ENCODE measurements at places on chromosomes 16 and 17.

GRCh38 chr17:5702951-5703510 is 118.7 kb upstream of the NLRP1 start:
- no peak for DNase-seq

GRCh38 chr17:70168044-70168976 is 1.0 kb upstream of the KCNJ2 start:
- no peak for DNase-seq

- no peak for DNase-seq
Measured at GRCh38 chr16:85162478-85163277, 50.4 kb upstream of the CIBAR2 start.

GRCh38 chr17:28547623-28548416 is 4.6 kb downstream of the UNC119 start:
- DNase-seq = peak; percentile 62

GRCh38 chr17:80948019-80948975 is 43.3 kb upstream of the CHMP6 start:
- no peak for DNase-seq

GRCh38 chr16:5188318-5188988 is 90.9 kb upstream of the EEF2KMT start:
- DNase-seq = no peak

DNA sequence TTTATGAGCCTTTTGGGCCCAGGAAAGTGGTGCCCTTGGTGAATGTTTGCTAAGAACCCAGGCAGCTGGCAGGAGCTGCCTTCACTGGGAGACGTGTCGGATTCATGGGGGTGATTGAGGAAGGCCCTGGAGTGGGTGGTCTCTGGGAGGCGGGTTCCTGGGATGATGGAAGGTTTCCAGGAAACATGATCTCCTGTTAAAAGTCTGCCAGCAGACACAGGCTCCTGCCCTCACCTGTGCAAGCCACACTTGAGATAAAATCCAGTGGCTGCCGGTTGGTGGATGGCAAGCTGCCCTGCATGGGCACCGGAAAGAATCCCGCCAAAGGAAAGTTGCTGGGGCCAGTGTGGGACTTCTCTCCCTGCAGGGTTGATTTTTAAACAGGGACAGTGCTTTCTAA is 189.0 kb upstream of the CIBAR2 start:
- no peak for DNase-seq

DNA sequence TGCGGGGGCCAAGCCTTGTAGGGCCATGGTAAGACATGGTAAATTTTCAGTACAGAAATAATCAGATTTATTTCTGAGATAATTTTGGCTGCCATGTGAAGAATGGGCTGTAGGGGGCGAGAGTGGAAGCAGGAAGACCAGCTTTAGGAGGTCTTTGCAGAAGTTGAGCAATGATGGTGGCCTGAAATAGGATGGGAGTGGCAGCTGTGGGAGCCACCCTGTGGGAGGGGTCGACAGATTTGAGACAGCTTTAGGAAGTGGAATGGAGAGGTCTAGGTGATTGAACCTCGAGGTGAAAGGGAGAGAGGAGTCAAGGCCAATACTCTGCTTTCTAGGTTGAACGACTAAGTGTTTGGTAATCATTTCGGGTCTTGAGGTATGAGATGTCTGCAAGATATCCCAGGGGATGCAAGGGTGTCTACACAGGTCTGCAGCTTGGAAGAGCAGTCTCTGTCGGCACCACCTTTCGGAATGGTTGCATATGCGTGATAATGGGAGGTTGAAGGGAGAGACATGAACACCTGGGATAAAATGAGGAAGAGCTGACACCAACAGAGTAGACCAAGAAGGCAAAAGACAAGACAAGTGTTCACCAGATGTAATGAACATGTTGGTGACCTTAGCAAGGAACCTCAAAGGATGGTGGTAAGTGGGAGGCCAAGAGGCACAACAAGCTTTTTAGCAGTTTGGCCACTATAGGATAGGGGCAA is 4.2 kb upstream of the ATXN7L3 start:
- no peak for DNase-seq

DNA sequence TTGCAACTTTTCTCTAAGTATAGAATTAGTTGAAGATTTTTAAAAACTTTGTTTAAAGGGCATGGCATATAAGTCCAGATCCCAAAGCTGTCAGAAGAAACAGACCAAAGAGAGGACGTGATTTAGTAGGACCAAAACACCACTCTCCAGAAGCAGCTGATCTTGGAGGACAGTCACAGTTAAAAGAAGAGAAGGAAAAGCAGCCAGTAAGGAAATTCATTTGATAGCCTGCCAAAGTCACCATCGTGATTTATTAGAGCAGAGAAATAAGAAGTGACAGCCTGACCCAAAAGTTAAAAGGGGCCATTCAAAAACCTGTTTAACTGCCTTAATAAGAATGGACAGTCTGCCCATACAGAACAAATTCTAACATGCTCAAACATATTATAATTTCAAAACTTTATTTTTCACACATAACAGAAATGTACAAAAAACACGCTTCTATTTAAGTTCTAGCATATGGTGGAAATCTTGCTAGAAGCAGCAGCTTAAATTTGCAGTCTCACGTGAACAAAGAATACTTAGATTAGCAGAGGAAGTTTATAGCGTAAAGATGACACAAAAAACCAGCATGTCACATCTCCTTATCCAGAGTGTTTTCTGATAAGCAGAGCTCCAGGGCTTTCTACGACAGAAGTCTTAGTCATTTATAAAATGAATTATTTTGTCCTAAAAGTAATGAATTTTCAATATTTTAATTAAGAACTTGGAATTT is 37.2 kb downstream of the TXNDC11 start:
- DNase-seq = no peak

DNA sequence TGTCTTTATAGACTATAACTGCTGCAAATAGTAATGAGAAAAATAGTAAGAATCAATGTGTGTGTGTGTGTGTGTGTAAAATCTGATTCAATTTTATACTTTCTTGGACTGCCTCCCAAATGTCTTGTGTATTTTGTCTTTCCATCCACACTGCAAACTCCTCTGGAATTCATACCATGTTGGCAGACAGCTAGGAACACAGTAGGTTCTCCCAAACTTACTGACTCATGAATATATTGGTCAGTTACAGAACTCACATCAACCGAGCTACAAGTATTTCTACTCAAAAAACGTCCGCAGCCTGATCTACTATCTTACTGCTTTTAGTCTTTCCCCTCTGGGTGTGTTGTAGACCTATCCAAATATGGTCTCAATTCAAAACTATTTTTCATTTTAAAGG is 542.7 kb upstream of the PSMD7 start:
- DNase-seq = no peak

DNA sequence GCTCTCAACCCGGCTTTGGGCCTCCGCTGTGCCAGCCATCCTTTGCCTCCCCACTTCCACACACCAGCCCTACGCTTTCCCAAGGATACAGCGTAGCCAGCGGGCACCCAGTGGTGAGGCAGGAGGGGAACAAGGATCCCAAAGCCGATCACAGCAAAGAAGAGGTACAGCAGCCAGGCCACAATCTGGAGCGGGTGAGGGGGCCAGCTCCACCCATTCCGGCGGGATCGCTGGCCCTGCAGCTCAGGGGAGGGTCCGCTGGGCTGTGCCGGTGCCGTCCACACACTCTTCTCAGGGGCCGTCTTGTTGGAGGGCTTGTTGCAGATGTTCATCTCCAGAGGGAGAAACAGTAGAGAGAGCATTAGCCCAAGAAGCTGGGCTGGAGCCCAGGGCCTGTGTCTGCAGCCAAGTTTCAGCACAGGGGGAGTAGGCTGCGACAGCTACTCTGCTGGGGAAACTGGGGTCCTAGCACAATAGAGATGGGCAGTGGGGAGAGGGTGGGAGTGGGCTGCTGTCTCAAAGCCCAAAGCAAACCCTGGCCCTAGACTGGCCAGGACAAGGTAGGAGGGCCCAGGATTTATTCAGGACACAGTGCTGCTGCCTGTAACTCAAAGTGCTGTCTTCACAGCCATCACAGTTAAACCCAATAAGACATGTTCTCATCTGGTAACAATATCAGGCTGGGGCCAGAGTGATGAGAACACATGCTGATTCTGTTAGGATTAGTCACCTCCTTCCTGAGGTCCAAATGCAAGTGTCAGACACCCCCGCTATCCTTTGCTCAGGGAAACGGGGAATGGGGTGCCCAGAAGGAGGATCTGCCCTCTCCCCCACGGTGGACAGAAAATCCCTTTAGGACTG is 9.9 kb downstream of the ZDHHC1 start:
- DNase-seq = no peak
